Type B pancreatic cell (in vitro differentiated cells): ENCODE measurements at places on chromosomes 4 and X. TPM values are rescaled to one million over a fixed set of nuclear protein-coding genes. Genes with fewer than 3 reads are reported as not detected.

DNA sequence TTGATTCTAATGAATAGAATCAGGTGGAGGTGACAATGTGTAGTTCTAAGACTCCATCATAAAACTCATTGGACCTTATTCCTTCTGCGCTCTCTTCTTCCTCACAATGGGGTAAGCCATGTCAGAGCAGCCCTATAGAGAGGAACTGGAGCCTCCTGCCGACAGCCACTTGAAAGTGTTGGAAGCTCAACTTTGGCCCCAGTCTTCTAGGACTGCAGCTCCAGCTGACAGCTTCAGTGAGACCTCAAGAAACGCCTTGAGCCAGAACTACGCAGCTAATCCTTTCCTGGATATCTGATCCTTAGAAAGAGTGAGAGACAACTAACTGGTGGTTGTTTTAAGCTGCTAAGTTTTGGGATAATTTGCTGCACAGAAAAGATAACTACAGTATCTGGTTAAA lies 22.1 kb upstream of the ADH7 start:
- DNase-seq: no peak

DNA sequence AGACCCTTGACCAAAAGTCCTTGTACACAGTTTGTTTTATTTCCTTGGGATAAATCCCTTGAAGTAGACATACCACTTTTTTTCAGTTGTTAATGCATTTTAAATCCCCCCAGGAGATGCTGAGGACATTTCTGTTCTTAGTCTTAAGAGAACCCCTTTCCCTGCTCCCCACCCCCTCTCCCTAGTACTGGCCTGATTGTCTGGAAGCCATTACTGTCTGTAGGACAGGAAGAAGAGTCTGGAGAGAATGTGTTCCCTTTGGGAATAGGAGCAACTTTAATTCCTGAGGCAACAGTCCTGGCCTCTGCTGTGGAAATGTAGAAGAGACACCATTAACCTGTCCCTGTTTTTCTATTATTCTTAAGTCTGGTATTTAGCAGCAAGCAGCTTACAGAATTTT lies 52.3 kb upstream of the TMEM131L start:
- no peak for DNase-seq

GRCh38 chr4:128286474-128287058 lies 1.0 kb downstream of the PGRMC2 start:
- no peak for DNase-seq

DNA sequence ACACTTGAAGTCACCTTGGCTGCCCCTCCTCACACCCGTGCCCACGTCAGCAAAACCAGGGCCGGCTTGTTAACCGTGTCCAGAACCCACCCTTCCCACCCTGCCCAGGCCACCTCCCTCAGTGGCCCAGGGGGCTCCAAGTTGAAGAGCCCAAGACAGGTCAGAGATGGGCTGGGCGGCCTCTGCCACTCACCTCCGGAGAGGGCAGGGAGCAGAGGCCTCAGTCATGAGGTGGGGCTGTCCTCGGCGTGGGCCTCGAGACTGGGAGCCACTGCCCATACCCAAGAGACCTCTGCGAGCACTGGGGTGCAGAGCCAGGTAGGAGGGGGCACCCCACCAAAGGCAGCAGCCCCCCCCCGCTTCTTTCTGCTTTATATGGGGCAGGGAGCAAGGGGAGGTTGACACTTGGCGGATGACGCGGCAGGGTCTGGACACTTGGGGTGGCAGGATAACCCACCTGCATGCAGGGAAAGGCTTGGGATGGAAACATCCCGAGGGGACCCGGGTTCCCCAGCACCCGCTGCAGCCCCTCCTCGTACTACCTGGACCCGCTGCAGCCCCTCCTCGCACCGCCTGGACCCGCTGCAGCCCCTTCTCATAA lies 38.0 kb upstream of the SPON2 start:
- DNase-seq: no peak

The CACNA1F gene
- total RNA-seq: 0.17 and 0.48 TPM in 2 replicates

DNA sequence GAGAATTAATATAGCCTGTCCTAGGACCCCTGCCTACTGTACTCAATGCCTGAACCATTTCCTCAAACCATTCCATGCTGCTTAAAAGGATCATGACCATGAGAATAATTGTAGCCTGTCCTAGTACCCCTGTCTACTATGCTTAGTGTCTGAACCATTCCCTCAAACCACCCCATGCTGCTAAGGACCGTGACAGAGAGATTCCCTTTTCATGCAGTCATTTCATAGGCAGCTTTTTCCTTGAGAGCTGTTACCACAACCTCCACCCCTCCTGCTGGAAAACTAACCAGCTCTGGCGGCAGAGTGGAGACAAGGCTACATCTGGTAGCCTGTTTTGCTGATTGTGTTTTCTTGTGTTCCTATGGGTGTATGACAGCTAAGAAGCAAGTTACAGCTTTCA lies 174.9 kb upstream of the SMARCAD1 start:
- DNase-seq: no peak

DNA sequence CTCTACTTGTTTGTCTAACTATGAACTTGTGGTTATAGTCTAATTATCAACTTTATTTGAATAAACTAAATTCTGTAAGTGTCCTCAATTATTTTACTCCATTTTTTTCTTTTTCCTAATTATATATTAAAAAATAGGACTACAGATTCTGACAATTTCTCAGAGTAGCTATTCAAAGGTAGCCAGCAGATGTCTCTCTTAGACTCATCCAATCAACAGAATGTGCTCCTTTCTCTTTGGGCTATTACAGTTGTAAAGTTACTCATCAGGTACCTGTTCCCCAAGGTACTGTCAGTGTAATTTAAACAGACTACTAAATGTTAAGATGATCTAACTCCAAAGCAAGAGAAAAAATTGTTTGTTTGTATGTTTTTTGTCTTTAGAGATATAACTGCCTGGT lies 248.6 kb downstream of the PCDH18 start:
- DNase-seq: no peak

The USP38 gene
- 21.9 and 23.8 TPM in 2 replicates for total RNA-seq

GRCh38 chrX:146433771-146434170 lies 375.8 kb upstream of the CXorf51B start:
- DNase-seq: no peak

The NSG1 gene
- total RNA-seq: 71.9 and 216 TPM in 2 replicates

DNA sequence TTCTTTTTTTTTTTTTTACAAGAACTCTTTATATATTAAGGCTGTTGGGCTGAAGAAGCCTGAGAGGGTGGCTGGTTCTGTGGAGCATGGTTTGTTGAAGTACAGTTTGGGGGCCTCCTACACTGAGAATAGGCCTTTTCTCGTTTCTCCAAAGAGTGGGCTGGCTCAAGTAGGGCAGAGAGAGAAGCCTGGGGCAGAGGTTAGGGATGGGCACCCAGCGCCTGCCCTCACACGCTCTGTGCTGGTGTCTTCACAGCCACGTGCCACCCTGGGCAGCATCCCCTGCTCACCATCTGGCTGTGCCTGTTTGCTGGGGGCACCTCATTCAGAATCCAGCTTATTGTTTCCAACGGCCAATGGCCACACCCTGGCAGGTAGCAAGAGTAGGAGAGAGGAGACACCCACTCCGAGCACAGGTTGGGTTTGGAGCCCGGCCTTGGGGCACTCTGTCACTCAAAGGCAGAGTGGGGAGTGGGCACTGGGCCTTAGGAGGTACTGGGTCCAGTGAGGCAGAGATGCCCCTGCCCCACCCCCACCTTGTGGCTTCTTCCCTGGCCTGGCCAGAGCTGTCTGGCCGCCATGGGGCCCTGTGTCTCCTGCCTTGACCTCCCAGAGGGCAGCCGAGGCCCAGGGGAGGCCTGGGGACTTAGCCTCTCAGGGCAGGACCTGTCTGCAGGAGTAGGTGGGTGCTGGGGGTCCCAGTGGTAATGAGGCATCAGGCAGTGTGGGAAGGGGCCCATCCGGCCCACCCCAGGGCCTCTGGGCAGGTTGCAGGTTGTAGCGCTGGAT lies 2.9 kb downstream of the MSANTD1 start:
- no peak for DNase-seq

DNA sequence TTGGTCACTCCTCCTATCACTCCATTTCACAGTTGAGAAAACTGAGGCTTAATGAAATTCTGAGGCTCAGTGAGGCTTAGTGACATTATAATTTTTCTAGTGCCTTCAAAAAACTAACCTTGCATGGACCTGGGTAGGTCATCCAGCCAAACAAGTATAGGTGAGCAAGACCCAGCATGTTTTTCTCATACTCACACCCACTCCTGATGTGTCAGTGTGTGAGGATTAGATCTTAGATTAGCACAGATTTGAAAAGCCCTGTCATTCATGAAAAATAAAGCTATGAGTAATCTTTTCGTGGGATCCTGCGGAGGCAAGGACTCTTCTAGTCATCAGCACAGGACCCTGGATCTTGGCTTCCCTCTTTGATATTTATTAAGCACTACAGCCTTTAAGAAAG lies 146.7 kb downstream of the CHIC2 start:
- DNase-seq: no peak

- no peak for DNase-seq
These were observed 16.8 kb upstream of the NFXL1 start for GRCh38 chr4:47930971-47931804.

DNA sequence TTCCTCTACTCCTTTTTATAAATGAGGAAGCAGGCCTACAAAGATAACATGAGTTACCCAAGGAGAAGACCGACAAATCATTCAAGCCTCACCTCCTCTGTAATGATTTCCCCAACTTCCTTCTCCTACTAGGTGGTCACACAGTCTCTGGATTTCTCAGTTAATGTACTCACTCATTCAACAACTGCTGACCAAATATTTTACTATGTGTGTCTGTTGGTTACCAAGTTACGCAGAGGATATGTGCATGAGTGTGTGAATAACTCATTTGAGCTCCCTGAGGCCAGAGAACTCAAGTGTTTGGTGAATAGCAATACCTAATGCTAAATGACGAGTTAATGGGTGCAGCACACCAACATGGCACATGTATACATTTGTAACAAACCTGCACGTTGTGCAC lies 10.4 kb downstream of the CASK start:
- DNase-seq: no peak

GRCh38 chrX:121504153-121504552 lies 456.7 kb downstream of the GLUD2 start:
- DNase-seq: no peak

The DCAF16 gene
- 58.2 and 63.7 TPM in 2 replicates for total RNA-seq

The CT47C1 gene
- not detected in 2 replicates for total RNA-seq

The COX7B2 gene
- total RNA-seq: not detected in 2 replicates

GRCh38 chrX:66399273-66399672 lies 235.2 kb downstream of the HEPH start:
- no peak for DNase-seq

DNA sequence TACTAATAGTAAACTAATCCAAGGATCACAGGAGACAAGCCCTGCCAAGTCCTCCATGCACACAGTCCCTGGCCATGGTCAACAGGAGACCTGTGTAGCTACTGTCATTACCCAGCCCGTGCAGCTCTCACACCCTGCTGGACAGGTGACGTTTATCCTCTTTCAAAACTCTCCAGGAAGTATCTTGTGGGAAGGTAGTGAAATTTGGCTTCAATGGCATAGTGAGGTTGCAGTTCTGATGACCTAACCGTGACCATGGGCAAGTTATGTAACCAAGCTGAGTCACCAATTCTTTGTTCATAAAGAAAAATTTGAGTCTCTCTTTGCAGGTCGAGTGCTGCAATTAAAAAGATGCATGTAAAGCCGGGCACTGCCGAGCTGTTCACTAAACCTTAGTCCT lies 11.3 kb upstream of the SLC2A9 start:
- DNase-seq: no peak

GRCh38 chr4:58749206-58749605 lies 1639.0 kb upstream of the IGFBP7 start:
- DNase-seq: no peak

The WDFY3 gene
- total RNA-seq: 76.4 and 79.5 TPM in 2 replicates

The ETDA gene
- not detected in 2 replicates for total RNA-seq

DNA sequence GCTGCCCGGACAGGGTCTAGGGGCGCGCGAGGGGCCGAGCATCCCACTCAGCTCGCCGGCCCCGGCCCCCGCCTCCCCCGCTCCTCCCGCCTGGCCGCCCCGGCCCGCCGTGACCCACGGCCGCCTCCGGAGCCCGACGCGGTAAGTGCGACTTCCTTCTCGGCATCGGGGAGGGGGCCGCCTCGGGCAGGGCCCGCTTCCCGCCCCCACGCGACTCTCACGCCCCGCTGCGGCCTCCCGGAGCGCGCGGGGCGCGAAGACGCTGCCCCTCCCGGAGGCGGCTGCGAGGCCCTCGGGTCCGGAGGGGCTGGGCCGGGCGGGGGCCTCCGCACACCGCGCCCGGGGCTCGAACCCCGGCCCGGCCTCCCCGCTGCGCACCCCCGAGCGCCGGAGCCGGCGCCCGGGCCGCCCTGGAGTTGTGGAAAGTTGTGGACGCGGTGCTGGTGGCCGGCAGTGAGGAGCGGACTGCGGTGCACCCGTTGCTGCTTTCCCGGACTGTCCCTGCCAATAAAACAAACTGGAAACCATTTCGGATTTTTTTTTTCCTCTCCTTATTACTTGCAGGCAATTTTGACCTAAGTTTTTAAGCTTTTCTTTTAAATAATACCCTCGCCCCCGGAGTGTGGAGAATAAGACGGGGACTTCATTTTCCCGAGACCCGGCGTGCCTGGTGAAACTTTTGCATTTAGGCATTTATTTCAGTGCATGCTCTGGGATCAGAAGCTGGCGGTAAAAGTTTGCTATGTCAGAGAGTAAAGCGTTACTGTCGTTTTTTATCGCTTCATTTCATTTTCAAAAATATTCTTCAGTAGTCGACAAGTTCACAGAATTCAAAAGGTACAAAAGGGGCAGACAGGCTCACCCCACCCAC lies 13.0 kb upstream of the TMEM156 start:
- no peak for DNase-seq

The SYTL4 gene
- 4.0 and 7.8 TPM in 2 replicates for total RNA-seq

DNA sequence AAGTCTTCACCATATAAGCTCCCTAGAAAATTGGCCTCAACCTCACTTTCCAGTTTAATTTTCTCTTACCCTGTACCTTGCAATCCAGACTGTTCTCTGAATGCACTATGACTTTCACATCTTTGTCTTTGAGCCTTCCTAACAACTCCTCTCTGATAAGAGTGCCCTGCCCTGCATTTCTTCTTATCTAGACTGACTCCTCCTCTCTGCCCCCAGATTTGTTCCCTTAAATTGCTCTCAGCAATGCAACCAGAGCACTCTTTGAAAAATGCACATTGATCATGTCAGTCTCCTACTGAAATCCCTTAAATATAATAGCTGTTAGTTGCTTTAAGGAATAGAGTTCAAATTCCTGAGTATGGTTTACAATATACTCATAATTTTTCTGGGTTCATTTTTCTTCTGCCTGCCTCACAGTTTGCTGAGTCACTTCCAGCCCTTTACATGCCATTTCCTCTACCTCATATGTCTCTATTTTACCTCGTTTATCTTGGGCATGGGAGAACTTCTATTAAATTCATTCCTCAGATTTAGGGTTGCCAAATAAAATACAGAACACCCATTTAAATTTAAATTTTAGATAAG lies 582.7 kb upstream of the AADAT start:
- no peak for DNase-seq

DNA sequence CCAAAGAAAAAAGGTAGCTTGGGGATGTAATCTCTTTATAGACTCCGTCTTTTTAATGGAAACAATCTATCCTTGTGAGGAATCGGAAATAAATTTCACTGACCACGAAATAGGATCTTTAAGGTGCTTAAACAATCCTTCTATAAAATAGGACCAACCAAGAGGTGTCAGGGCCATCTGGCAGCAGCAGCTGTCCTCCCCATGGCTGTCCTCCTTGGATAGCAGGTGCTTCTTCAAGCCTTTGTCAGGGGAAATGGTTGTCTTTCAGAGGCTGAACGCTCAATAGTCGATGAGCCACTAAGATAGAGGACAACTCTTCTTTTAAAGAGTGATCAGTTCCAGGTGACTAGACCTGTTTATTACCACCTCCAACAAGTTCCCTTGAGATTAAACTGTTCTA lies 231.0 kb downstream of the ADGRL3 start:
- no peak for DNase-seq

The RAB41 gene
- not detected in 2 replicates for total RNA-seq

GRCh38 chr4:24143741-24144140 lies 253.9 kb upstream of the PPARGC1A start:
- no peak for DNase-seq

The OTC gene
- total RNA-seq: 3.2 and 12.9 TPM in 2 replicates

The CXCL3 gene
- 5.2 and 5.9 TPM in 2 replicates for total RNA-seq

The LAP3 gene
- total RNA-seq: 41.2 and 48.9 TPM in 2 replicates
